Gastrocnemius medialis (tissue), 4 donors: ENCODE measurements at places on chromosomes 7 and 10. TPM values are rescaled to one million over a fixed set of nuclear protein-coding genes. Genes with fewer than 3 reads are reported as not detected.

DNA sequence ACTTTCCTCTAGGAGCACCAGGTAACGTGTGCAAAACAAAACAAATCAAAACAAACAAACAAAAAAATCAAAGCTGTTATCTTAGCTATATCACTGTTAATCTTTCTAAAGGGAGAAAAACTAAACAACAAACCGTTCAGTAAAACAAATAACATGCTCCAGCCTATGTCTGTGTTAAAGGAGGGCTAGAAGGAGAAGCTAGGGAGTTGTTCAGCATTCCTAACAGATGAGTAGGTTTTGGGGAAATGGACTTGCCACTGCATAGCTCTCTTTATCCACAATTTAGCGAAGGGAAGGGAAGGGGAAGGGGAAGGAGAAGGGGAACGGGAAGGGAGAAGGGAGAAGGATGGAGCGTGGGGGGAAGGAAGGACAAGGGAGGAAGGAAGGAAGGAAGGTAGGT, 134.2 kb upstream of the AKR1E2 start:
- H3K27me3 ChIP-seq: no peaks in the 10 kb centered on the region
- no peak for DNase-seq
- H3K27ac ChIP-seq: no peak overlapping the region
- H3K4me3 ChIP-seq: no peak overlapping the region

DNA sequence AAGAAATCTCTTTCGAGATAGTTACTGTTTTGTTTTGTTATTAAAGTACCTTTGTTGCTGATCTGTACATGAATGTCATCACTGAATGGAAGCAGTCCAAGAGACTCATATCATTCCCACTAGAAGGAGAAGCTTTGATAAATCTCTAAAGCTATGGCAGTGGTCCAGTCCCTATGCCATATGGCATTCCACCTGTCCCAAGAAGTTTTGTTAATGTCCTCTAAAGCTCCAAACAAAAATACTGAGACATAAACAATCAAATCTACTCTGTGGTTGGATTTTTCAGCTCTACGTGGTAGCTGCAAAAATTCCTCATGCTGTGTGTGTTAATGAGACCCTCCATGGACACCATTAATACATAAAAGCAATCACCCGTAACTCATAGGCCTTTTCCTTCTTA, 94.1 kb downstream of the LRRN3 start:
- no peak for DNase-seq
- no peaks in the 10 kb centered on the region for H3K27me3 ChIP-seq
- H3K4me1 ChIP-seq: peaks cover 19% of the 10 kb centered on the region
- no peaks in the 10 kb centered on the region for H3K36me3 ChIP-seq
- no peak overlapping the region for H3K4me3 ChIP-seq

GRCh38 chr7:159036916-159037605, 107.6 kb downstream of the VIPR2 start:
- no peaks in the 10 kb centered on the region for H3K27me3 ChIP-seq
- H3K4me1 ChIP-seq: no peaks in the 10 kb centered on the region
- H3K4me3 ChIP-seq: no peak overlapping the region
- DNase-seq: no peak
- H3K27ac ChIP-seq: no peak overlapping the region

DNA sequence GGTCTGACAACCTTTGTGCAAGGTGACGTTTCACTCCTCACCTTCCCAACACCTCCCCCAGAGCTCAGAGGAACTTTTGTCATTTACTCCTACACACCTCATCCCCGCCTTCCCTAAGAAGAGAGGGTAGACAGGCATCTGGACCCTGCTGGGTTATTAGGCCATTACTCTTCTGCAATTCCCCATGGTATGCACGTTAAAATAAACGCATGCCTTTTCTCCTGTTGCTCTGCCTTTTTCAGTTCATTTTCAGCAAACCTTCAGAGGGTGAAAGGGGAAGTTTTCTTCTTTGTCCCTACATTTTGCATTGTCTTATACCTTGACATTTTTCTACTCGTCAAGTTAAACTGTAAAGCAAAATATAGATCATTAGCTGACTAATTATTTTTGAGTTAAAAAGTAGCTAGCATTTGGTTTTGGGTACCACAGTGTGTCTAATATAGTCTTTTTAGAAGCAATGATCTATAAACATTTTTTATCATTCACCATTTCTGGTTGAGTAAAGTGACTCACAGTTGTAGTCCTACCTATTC, 10.5 kb upstream of the EDRF1 start:
- no peaks in the 10 kb centered on the region for H3K27me3 ChIP-seq
- no peak for DNase-seq
- no peak overlapping the region for H3K4me3 ChIP-seq
- no peaks in the 10 kb centered on the region for H3K36me3 ChIP-seq

DNA sequence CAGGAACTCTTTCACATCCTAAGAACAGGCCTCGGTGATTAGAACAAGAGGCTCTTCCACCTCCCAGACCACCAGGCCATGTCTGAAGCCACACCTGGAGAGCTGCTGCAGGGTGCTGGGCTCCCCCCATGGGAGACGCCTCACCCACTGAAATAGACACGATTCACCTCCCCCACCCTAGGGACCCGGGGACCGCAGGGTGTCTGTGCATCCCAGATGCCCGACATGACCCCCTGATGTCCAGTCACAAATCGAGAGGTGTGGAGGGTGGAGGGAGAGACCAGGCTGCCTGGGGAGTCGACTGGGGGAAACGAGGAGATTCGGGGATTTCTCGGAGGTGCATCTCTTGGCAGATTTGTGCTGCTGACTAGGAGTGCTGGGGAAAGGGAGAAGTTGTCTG, 31.0 kb downstream of the CNPY1 start:
- no peaks in the 10 kb centered on the region for H3K36me3 ChIP-seq
- no peaks in the 10 kb centered on the region for H3K4me1 ChIP-seq
- no peak overlapping the region for H3K27ac ChIP-seq
- no peak for DNase-seq
- no peak overlapping the region for H3K4me3 ChIP-seq

DNA sequence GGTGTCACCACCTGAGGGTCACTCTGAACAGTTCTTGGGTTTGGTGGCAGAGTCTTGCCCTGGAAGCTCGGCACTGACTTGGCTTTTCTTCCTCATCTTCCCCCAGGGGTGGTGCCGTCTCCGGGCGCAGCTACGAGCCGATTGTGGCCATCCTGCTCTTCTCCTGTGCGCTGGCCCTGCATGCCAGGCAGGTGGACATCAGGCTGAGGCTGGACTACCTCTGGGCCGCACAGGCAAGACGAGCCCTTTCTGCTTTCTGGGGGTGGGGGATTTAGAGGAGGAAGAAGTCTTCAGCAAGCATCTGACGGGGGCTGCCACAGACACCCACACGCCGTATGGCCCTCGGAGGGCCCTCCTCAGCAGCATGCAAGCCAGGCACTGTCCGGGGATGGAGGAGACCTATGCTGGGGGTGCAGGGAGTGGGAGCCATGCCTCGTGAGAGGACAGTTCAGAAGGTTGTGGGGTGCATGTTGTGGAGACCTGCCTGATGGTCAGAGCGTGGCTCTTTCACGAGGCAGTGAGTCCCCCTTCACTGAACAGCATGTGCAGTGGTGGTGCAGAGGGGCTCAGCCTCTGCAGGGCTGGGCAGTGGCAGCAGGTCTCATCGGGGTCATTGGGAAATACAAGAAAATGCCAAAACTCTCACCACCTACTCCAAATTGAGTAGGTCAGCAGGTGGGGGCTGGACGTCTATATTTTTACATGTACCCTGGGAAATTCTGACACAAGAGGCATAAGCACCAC, 112.4 kb downstream of the ADCY1 start:
- no peak for DNase-seq
- no peaks in the 10 kb centered on the region for H3K36me3 ChIP-seq
- H3K4me1 ChIP-seq: no peaks in the 10 kb centered on the region
- no peak overlapping the region for H3K27ac ChIP-seq
- no peaks in the 10 kb centered on the region for H3K27me3 ChIP-seq
- H3K4me3 ChIP-seq: no peak overlapping the region

- peaks cover 10% of the 10 kb centered on the region for H3K4me1 ChIP-seq
- no peak for DNase-seq
- no peak overlapping the region for H3K27ac ChIP-seq
- no peaks in the 10 kb centered on the region for H3K27me3 ChIP-seq
- no peak overlapping the region for H3K4me3 ChIP-seq
Observed at GRCh38 chr7:102028206-102028826, 210.9 kb downstream of the CUX1 start.

GRCh38 chr10:89425000-89425399, 10.6 kb downstream of the IFIT5 start:
- DNase-seq: no peak
- H3K4me3 ChIP-seq: no peak overlapping the region
- H3K36me3 ChIP-seq: no peaks in the 10 kb centered on the region
- H3K27ac ChIP-seq: no peak overlapping the region
- peaks cover 29% of the 10 kb centered on the region for H3K4me1 ChIP-seq

Gene NRCAM
- total RNA-seq: 0.18 TPM

DNA sequence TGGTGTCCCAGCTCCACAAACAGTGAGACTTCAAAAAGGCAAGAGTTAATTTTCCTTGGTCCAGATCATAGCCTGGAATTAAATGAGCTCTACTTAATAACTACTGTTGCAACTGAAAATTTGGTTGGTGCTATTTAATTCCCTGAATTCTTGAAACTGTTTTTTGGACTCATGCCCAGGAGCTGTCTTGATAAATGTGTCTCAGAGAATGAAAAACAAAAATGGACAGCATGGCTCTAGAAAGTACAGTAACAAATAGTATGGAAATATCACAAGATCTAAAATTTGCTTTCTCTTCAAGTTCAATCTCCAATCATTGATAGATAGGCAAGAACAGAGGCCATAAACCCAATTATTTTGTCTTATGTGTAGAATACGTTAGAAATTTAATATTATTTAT, 42.5 kb downstream of the CCDC71L start:
- no peaks in the 10 kb centered on the region for H3K4me1 ChIP-seq
- H3K27me3 ChIP-seq: no peaks in the 10 kb centered on the region
- no peak overlapping the region for H3K4me3 ChIP-seq
- no peak for DNase-seq
- no peak overlapping the region for H3K27ac ChIP-seq

Gene FFAR4
- 0.17 TPM for total RNA-seq

DNA sequence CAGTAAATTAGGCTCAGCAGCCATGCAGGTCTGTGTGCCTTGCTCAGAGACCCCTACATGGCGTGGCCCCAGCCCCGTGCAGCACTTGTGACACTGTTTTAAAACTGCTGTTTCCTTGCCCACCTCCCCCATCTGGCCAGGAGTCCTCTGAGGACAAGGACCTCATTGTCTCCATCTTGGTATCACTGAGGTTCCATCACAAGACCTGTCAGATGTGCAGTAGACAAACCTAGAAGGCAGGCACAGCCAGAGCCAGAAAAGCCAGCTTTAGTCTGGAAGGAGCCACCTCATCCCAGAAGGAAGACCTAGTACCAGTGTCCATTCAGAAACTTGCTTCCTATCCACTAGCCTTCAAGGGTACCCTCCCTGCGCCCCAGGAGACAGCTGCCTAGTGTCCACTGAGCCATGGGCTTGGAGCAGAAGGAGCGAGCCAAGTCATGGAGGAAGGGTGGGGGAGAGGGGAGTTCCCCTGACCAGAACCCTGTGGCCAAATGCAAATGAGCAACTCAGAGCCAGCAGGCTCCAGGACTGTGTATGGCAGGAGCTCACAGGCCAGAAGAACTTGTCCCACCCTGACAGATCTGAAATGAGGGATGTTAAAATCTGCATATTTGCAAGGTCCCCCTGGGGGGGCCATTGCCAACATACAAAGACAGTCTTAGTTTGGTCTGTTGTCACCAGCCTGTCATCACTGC, 176.1 kb downstream of the SH3PXD2A start:
- H3K4me3 ChIP-seq: no peak overlapping the region
- peaks cover 9% of the 10 kb centered on the region for H3K4me1 ChIP-seq

Gene COL26A1
- total RNA-seq: not detected

- DNase-seq: no peak
- no peaks in the 10 kb centered on the region for H3K36me3 ChIP-seq
- no peaks in the 10 kb centered on the region for H3K4me1 ChIP-seq
Observed at GRCh38 chr7:19958309-19958896, 185.0 kb upstream of the TMEM196 start.

Gene DNAH11
- total RNA-seq: 0.29 TPM
